Jurkat, Clone E6-1 (cell line): ENCODE measurements at places on chromosomes 11 and 22.

DNA sequence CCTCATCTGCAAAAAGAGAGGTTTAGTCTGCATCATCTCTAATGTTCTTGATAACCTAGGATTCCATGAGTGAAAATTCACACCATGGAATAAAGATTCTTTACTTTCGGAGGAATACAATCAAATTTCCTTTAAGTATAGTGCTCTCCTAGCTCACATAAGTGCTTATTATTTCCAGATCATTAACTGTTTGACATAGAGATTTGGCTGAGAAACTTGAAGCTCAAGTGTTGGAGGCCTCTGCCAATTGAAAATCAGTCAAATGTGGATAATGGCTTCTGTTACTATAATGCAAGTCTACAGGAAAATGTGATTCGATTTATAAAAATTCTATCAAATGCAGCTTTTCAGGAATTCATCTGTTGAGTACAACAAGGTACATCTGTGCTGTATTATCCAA, 144.6 kb downstream of the KIF18A start:
- no peak for DNase-seq

GRCh38 chr11:116981266-116981885, 116.9 kb downstream of the SIK3 start:
- DNase-seq: no peak

- DNase-seq: no peak
These were observed 7.8 kb downstream of the OTUB1 start for GRCh38 chr11:63993993-63994392.

- DNase-seq: no peak
These were observed 12.9 kb downstream of the TRIM29 start for GRCh38 chr11:120125024-120125423.

DNA sequence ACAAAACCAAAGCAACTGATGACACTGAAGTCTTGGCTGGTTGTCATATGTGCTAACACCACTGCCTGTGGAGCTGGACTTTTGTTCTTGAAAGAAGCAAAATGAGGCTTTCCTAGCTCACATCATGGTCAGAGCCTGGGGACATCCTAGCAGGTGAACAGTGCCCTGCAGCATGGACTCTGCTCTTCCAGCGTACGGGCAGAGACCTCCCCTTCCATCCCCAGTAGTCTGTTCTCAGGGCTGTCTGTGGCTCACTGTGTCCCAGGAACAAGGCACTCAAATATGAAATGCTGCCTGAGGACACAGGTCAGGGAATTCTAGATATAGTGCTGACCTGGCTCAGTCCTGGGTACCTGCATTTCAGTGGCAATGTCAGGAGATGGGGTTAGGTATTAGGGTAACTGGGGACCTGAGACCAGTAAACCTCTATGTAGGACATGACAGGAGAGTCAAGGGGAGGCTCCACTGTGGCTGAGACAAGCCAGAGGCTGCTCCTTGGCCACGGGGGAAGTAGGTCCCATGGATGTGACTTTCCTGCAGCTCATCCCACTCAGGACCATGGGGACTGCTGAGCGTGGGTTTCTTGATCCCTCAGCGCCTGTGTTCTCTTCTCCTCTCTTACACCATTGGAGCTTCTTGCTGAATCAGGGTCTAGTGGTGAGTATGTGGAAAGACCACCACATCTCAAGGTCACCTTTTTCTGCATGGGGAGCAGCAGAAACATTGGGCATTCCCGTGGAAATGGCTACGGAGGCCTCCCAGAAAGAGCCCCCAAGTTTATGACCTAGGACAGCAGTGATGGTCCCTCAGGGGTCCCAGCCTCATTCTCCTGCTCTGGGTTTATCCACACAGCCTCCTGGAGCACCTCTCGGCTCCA, 80.1 kb downstream of the ZNF280B start:
- DNase-seq: no peak

DNA sequence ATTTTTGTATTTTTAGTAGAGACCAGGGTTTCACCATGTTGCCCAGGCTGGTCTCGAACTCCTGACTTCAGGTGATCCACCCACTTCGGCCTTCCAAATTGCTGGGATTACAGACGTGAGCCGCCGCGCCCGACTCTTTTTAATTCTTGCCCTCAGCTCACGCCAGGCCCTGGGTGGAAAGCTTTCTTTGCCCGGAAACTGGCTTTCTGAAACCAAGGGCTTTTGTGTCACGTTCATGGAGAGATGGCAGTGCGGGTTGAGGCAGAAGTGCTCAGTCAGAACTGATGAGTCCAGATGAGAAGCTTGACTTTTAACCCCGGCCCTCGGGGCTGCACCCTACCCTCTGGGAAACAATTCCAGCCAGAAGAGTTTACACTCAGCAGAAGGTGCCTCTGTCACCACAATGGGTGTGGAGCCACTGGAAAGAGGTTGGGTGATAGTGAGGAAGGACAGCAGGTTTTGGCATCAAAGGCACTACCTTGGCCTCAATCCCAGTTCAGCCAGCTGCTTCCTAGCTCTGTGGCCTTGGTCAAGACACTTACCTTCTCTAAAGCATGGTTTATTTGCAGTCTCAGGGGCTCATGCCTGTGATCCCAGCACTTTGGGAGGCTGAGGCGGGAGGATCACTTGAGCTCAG, 890 bp upstream of the ARFGAP3 start:
- DNase-seq: no peak

DNA sequence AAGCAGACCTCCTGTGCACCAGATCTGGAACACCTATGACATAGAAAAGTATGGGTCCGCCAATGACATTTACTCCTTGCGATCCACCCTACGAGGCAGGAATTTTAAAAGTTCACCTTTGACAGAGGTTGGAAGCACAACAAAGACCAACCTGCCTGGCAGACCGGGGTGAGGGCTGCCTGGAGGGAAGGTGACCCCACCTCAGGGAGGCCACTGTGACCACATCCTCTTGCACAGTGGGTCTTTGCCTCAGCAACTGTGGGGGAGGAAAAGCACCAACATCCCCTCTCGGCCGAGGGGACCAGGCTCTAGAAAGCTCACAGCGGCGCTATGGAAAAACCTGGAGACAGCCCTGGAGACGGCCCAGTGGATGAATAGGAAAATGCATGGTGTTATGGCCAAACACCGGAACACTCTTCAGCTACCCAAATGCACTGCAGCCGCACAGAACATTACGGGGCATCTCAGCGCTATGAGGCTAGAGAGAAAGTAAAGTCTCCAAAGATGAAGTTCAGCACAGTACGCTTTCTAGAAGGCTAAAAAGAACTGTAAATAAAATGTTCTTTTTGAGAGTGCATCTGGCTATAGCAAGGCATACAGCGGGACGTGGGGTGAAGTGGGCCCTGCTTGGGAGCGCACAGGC, 1.8 kb upstream of the SHISAL1 start:
- DNase-seq: peak; percentile 29

DNA sequence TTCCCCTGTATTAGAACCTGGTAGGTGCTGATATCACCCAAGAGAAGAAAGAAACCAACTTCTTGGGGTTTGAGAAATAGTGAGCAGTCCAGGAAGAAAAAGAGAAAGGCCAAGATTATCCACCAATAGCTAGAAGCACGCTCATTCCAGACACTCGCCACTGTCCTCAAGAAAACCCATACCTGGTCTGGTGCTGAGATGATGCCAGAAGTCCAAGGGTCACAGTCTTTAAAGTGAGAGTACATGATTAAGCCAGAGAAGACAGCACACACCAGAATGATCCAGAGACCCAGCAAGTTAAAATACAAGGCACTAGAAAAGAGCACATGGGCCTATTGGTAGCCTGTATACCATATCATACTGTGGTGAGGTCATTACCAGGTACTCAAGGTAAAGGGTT, 23.6 kb downstream of the SLC5A12 start:
- DNase-seq: no peak

- DNase-seq: no peak
These were observed 26.6 kb upstream of the SLC35C1 start for GRCh38 chr11:45778341-45778740.

- DNase-seq: no peak
These were observed 3.6 kb downstream of the LDLRAD3 start for GRCh38 chr11:35947437-35947836.

DNA sequence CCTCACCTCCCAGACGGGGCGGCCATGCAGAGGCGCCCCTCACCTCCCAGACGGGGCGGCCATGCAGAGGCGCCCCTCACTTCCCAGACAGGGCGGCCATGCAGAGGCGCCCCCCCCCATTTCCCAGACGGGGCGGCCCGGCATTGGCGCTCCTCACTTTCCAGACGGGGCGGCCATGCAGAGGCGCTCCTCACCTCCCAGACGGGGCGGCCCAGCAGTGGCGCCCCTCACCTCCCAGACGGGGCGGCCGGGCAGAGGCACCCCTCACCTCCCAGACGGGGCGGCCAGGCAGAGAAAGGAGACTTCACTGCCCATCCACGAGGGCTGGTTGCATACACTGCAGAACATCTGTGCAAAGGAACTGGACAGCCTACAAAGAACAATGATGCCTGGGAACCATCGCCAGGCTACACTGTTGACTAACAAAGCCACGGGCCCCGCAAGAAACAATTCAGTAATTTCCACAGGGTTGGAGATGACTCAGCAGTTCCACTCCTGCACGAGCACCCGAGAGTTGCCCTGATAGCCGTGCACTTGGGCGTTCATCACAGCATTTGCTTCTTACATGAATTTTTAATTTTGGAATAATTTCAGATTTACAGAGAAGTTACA, 58.7 kb downstream of the CTTN start:
- DNase-seq: no peak

DNA sequence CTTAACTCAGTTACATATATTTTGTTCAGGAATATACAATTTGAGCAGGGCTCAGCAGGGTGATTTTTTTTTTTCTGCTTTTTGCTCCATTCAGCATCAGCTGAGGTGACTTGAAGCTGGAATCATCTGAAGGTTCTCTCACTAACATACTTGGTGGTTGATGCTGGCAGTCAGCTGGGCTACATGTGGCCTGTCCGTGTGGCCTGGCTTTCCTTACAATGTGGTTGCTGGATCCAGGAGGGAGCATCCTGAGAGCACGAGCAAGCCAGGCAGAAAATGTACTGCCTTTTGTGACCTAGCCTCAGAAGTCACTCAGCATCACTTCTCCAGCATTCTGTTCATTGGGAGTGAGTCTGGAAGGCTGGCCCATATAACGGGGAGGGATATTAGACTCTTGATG, 151.6 kb upstream of the E2F8 start:
- no peak for DNase-seq

DNA sequence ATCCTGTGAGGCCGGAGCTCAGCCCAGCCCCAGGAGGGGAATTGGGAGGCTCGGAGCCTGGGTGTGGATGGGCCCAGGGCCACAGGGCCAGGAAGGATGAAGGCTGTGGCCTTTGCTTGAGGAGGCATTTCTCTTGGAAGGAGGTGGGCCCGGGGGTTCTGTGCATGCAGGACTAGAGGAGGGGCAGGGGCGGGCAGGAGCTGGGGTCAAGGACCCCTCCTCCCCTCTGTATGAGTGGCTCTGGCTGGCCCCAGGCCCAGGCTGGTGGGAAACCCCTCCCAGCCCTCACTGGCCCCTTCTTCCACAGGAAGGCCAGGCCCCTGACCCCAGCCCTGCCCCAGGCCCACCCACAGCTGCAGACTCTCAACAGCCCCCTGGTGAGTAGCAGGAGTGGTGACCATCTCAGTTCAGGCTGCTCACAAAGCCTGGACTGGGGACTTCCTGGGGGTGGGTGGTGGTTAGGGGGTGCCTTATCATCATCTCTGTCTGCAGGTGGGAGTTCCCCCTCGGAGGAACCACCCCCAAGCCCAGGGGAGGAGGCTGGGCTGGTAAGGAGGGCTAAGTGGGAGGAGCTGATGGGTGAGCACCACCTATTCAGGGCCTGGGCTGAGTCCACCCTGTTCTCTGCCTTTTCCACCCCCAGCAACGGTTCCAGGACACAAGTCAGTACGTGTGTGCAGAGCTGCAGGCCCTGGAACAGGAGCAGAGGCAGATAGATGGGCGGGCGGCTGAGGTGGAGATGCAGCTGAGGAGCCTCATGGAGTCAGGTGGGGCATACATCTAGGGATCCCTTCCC, 6.0 kb downstream of the KCNK7 start:
- DNase-seq: peak; percentile 19

GRCh38 chr11:69466039-69466438, 15.4 kb upstream of the LINC01488 start:
- no peak for DNase-seq

GRCh38 chr11:126405374-126405773, 49.9 kb downstream of the ST3GAL4 start:
- DNase-seq: no peak

GRCh38 chr11:77658213-77659013, 20.8 kb upstream of the CLNS1A start:
- no peak for DNase-seq

DNA sequence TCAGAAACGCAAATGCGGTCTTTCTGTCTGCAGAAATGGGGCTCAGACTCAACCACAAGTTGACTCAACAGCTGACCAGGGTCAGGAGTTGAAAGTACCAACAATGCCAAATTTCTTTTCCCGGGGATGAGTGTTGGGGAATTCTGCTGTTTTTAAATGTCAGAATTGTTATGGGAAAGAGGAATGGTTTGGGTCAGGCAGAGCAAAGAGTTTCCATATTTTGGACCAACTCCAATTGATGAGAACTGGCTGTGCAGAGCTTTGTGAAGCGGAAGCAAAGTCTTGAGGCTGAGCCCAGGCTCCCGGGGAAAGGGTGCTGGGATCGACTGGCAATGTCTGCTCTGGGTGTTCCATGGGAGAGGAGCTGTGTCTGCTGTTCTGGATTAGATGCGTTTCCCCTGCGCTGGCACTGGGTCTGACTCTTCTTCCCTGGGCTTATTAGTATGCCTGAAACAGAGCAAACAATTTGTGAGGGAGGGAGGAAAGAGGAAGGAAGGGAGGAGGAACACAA, 36.2 kb downstream of the TXN2 start:
- DNase-seq: no peak

GRCh38 chr11:95659088-95659487, 130.5 kb downstream of the FAM76B start:
- no peak for DNase-seq

DNA sequence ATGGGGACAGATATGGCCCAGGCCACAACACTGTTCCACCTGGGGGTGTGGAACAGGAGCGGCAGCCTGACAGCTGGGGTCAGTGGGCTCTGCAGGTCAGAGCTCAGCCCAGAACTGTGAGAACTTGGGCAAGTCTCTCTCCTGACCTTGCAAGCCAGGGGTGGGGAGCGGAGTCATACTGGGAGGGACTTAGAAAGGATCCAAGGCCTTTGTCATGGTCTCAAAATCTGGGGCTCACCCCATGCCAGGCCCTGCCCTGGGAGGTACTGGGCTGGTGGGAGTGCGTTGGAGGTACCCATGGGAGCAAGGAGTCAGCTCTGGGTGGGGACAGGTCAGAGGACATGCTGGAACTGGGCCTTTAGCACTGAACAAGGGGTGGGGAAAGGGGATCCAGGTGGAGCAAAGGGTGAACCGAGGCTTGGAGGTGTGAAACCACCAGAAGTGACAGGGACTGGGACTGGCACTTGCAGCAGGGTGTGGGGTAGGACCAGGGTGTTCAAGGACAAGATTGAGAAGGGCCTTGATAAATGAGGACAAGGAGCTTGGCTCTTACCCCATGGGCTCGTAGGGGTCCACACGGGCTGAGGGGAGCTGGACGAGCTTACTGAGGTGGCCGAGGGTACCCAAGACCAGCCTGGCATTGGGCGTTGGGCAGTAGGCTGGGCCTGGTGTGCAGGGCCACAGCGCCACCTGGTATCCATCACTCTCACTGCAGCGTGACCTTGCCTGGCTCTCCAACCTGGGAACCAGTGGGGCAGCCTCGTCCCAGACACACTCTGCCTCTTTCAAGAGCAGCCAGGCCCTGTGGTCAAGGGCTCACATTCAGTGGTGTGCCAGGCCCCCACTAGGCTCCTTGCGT, 7.4 kb upstream of the PMM1 start:
- DNase-seq: no peak

GRCh38 chr11:127789927-127790326, 789.4 kb upstream of the KIRREL3 start:
- DNase-seq: peak; percentile 10
